ENCODE measurements at places on chromosomes 6 and 20.

DNA sequence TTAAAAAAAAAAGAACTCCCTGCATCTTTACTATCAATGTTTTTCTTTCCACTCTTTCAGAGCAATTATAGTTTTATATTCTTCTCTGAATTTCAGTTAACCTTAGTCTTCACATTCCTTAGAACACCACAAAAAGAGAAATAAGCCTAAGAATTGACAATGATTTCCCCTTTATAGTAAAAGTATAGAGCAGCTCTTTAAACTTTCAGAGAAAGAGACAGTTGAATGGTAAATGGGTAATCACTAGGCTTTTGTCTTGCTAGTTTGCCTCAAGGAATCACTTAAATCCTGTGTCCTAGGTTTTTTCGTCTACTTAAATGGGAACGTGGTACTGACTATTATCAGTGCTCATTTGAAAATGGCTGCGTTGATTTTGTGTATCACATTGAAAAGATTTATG is 31.8 kb downstream of the SLX4IP start:
- DNase-seq = no peak

GRCh38 chr6:150001295-150002008 is 23.9 kb downstream of the RAET1L start:
- no peak for DNase-seq

DNA sequence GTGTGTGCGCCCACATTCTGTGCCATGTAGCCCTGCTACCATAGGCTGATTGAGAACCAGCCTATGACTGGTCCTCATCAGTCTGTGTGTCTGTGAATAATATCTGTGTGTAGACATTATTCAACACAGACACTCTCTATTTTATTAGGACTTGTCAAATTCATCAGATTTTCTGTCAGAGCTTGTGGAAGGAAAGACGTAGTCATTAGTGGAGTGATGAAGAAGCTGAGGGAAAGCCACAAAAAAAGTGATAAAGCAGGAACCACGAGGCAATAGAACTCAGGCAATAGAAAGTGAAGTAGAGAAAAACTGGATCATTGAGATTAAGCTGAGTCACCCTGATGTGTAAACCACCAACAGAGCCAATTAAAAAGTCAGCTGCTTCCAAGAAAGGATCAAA is 122.2 kb upstream of the MARCKS start:
- no peak for DNase-seq

- DNase-seq = no peak
These were observed 37.9 kb downstream of the PLCG1 start for GRCh38 chr20:41175201-41175651.

DNA sequence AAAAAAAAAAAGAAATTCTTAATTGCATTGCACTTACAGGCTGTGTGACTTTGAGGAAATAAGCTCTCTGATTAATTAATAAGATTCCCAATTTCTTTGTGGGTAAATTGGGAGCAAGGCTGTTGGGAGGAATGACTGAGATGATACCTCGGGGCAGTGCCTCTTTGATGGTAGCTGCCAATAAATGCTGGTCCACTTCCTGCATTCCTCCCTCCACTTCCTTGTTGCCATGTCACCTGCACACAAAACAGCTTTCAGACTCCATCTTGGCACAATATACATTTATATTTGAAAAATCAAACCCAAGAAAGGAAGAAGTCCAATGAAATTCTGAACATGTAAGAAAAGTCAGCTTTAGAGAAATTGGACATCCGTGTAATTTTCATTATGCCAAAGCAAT is 45.1 kb downstream of the MTHFD1L start:
- DNase-seq = no peak

GRCh38 chr20:1870792-1871550 is 24.2 kb upstream of the SIRPA start:
- no peak for DNase-seq

DNA sequence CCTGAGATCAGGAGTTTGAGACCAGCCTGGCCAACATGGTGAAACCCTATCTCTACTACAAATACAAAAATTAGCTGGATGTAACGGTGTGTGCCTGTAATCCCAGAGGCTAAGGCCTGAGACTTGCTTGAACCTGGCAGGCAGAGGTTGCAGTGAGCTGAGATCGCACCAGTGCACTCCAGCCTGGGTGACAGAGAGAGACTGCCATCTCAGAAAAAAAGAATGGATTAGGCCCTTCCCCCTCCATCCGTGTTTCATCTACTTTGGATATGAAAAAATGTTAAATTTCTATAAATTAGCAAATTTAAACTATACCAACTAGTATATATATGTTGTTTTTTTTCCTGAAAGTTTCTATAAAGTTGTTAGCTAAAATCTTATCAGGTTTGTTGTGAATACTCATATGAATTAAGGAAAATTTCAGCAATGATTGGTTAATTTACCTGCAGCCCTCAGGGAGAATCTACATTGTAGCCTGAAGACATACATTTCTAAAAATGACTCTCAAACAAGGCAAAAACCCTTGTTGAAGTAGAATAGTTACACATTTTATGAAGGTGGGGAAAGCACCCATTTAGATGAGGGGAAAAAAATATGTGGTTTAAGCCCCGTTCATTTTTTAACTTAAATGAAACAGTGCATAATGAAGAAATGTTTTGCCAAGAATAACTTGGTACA is 120.9 kb downstream of the TIAM2 start:
- DNase-seq = no peak

- peak; percentile 35 for DNase-seq
These were observed 2.0 kb downstream of the SMIM29 start for GRCh38 chr6:34246563-34247391.

- DNase-seq = no peak
These were observed 2.7 kb downstream of the HIVEP2 start for GRCh38 chr6:142942238-142942637.

DNA sequence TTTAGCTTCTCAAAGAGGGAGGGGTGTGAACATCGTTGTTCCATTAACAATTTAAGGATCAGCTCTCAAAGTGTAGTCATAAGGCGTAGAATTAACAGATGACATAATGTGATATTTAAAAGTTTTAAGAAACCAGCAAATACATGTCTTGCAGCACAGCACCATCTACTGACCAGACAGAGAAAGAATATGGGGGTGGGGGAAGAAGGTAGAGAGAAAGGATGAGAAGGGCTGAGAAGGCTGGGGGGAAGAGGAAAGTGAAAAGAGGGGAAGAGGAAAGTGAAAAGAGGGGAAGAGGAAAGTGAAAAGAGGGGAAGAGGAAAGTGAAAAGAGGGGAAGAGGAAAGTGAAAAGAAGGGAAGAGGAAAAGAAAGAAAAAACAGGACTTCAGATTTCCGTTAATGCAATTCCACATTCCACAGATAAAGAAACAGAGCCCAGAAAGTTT is 80.9 kb downstream of the HAO1 start:
- DNase-seq = no peak

DNA sequence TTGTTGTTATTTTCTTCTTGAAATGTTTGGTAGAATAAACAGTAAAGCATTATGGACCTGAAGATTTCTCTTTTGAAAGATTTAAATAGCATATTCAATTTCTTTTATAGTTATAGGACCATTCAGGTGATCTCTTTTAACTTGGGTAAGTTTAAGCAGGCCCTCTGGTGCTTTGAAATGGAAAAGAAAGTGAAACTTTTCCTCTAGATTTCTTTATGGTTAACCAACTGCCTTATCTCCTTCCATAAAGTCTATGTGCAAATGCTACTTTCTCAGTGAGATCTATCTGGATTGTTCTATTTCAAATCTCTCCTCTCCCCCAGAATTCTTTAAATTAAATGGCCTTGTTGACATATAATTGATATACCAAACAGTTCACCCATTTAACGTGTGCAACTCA is 54.0 kb downstream of the PHACTR2 start:
- DNase-seq = no peak

DNA sequence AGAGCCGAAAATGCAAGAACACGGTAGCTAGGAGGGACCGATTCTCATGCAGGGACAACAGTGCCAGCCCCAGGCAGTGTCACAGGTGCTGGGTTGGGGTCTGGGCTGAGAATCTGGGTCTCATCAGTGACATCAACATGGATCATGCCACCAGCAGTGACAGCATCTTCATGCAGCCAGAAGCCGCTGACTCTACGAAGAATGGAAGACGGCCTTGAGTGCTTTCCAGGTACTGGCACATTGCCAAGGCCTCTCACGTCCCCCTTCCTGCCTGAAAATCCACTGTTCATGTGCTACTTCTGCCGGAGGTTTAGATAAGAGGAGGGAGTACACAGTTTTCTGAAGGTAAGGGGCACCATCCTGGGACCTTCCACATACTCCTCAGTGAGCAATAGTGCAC is 141.1 kb upstream of the FOXQ1 start:
- no peak for DNase-seq

GRCh38 chr6:94052749-94053148 is 633.4 kb upstream of the EPHA7 start:
- no peak for DNase-seq

GRCh38 chr20:58433759-58434158 is 44.7 kb downstream of the VAPB start:
- no peak for DNase-seq

DNA sequence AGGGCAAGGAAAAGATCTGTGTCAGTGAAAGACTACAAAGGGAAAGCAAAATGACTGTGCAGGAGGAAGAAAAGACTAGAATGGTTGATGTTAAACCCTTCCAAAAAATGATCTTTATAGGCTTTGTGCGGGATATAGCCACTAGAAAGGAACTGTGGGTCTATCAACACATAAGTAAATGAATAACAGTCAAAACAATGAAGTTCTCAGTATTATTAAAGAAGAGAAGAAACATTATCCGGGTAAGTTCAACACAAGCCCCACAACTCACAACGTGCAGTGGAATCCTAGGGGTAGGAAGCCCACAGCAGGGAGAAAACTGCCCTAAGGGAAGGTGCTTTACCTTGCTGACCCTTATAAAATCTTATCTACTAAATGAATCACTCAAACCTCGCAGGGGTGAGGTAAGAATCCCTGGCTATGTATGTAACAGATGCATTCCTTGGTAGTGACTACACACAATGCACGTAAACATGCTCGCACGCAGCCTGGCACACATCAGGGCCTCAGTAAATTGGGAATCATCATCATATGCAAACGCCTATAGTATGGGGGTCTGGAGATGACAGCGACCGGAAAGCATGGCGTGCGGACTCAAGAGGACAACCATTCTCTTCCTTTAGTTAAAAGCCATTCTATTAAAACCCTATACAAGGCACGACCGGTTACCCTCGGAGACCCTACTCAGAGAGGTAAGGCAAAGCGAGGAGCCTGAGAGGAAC is 11.3 kb downstream of the TFAP2A start:
- DNase-seq = no peak

DNA sequence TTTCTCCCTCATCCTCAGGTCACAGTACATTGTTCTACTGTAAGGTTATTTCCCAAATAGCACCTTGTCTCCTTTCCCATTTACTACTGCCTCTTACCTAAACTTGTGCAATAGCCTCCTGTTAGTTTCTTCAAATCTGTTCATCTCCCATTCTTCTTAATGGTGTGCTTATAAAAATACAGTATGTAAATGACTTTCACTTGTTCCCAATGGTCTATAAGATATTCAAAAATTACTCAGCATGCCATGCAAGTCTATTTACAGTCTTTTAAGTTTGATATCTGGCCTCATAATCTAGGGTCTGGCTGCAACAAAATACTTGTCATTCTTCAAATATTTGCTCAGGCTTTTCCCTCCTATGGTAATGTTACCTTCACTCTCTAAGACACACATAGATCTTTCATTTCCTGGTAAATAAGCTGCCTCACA is 31.5 kb upstream of the RHAG start:
- no peak for DNase-seq

GRCh38 chr20:33025318-33025876 is 6.1 kb upstream of the BPIFB6 start:
- no peak for DNase-seq

DNA sequence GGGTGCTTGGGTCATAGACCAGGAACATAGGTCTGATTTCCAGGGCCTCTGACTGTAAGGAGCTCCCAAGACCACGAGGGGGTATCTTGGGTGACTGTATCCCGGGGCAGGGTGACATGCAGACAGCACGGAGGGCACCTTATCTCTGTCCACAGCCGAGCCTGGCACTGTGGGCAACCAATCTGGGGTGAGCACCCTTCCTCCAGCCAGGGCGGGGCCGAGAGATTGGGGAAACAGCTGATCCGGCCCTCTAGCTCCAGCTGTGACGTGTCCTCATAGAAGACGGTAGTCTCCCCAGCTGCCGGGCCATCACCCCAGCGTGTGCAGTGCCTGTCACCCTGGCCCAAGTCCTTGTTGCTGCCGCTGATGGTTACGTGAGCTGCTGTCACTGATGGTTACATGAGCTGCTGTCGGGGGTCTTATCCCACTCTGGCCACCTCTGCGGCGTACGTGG is 139.6 kb upstream of the RNF24 start:
- no peak for DNase-seq

DNA sequence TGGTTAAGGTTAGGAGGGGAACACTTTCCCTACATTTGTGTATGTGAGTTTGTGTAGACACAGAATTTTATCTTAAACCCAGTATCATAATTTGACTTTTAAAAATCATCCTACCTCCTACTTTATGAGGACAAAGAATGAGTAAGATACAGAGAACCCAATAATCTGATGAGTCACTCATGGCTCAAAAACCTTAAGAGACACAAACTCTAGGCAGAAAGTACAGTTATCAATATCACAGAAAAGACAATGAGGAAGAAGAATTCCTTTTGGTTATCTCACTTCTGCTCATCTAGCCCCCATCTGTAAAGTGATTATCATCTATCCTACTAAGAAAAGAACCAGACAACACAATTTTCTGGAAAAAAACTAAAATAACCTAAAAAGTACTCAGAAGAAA is 87.7 kb downstream of the EPB41L2 start:
- DNase-seq = no peak

DNA sequence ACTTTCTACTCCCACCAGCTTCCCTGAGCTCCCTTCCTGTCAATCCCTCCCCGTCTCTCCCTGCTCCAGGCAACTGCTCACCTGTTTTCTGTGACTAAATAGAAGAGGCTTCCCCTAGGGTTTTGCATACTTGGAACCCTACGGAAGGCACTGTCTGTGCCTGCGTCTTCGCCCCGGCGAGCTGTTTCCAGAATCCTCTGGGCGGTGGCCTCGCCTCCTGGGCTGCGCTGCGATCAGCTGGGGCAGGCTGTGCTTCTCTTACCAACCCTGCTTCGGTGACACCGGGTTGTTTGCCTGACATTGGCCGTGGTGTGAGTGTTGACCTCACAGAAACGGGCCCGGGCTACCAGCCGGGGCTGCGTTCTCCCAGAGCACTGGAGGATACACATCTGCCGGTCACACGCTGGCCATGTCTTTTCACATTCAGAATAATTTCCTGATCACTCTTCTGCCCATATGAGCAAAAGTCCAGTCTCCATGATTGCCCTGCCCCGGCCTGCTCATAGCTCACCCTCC is 29.4 kb upstream of the CCR6 start:
- DNase-seq = no peak

GRCh38 chr6:20487669-20488375 is 46.4 kb upstream of the CDKAL1 start:
- no peak for DNase-seq

DNA sequence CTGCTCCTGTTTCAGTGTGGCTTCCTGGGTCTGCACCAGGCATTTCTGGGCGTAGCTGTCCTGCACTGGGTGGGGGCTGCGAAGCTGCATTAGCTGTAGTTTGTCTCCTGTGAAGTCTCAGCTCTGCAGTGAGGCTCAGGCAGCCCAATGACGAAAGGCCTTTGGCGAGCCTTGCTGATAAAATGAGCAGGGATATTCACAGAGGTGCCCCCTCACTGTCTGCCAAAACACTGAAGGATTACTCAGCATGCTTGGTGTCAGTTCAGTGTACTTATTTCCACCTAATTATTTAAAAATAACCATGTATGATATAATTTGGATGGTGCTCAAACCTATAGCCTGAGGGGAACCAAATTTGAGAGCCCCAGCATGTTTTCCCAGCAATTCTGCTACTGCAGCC is 73.5 kb downstream of the ECT2L start:
- no peak for DNase-seq

GRCh38 chr6:52502306-52503029 is 74.4 kb downstream of the TRAM2 start:
- DNase-seq = no peak

- peak; percentile 39 for DNase-seq
These were observed 216.0 kb downstream of the GJA1 start for GRCh38 chr6:121651420-121651819.

Data from GDM1 (cell line).